ENCODE measurements at places on chromosomes 3 and 15.
A peak's percentile ranks its signal among the peaks of the same experiment; 100 is the strongest.

- no peak for DNase-seq
Measured at GRCh38 chr3:10780243-10780642, 35.8 kb upstream of the SLC6A11 start.

DNA sequence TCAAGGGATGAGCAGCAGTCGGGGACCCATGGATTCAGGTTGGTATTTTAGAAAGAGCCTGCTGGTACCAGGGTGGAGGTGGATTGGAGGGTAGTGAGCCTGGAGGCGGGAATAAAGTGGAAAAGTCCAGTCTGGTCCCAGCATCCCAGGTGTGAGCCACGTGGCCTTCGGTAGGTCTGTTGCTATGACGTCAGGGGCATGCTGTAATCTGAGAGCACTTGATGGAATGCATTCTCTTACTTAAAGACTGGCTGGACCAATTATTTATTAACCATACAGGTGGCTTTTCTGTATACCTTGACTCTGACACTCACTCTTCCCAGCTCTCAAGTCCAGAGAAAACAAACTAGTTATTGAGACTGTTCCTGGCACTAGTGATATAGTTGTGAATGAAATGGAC is 389.9 kb upstream of the RGMA start:
- DNase-seq = no peak

- no peak for DNase-seq
Measured at GRCh38 chr3:16464511-16465148, 48.9 kb downstream of the RFTN1 start.

- DNase-seq = peak; percentile 61
Measured at GRCh38 chr3:56783644-56784447, 17.9 kb downstream of the ARHGEF3 start.

DNA sequence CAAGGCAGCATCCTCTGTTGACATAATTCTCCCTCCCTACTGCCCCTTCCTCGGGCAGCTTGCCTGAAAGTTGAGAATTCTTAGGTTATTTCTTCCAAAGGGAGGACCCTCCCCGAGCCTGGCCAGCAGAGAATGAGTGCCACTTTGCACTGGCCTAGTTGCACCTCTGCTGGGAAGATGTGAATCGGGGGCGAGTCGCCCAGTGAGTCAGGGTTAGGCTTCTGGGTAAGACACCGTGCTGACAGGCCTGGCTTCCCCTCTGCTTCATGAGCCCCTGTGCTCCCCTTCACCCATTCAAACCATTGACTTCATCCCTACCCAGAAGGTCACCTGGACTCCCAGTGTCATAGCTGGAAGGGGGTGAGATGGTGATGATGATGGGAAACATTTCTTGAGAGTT is 82.3 kb downstream of the AAGAB start:
- no peak for DNase-seq

GRCh38 chr3:46463868-46464241 is 850 bp downstream of the LTF start:
- no peak for DNase-seq
